H7 (cell line): ENCODE measurements at places on chromosomes 11 and 22.

DNA sequence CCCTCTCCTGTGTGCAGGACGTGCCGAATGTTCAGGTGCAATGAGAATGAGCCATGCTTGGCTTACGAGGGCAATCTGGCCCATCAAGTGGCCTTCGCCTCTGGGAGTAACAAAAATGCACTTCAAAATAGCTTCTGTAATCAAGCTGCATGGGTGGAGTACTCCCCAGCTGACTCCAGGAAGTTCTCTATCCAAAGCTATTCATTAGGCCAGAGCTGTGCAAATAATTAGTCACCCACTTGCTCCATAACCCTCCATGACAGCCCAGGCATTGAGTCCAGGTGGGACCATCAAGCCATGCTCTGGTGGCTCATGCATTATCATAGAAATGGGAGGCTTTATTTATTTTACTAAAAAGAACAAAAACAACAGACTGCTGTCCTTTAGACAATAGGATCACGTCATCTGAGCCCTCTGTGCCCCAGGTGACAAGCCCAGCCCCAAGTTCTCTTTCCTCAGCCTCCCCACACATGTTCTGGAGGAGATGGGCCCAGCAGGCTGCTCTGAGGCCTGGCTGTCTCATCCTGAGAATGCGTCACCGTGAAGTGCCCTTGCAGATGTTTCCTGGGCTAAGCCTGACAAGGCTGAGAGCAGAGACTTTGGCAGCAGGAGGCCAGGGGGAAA is 244.7 kb downstream of the ETS1 start:
- DNase-seq: peak; percentile 24

GRCh38 chr11:44617671-44618461 is 52.4 kb downstream of the CD82 start:
- no peak for DNase-seq

DNA sequence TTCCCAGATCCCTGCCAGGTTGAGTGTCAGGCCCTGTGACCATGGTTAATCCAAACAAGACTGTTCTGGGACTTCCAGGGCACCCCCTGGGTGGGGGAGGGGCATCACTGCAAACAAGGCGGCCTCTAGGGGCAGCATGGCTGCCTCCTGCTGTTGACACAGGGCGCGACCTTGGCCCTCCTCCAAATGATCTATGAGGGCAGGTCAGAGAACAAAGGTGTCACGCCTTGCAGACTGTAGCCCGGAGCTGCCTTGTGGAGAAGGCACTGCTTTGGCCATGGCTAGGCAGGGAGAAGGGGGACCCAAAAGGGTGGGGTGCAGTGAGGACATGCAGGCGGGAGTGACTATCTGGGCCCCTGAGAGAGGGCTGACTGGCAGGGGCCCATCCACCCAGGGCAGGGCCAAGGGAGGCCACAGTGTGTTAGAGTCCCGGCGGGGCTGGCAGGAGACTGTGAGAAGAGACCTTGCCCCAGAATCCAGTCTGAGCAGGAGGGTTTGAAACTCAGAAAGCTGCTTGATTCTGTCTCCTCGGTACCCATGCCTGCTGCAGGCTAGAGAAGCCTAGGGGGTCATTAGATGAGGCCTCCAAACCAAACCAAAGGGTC is 35.6 kb downstream of the KCNC1 start:
- peak; percentile 82 for DNase-seq

- no peak for DNase-seq
Observed at GRCh38 chr11:235609-235996, 539 bp downstream of the SIRT3 start.

GRCh38 chr22:20384865-20385264 is 9.1 kb upstream of the ZNF74 start:
- DNase-seq: no peak
